Pulmonary artery endothelial cell (primary cell): ENCODE measurements at places on chromosomes 1 and 21. TPM values are rescaled to one million over a fixed set of nuclear protein-coding genes. Genes with fewer than 3 reads are reported as not detected.

The CELA2A gene
- not detected in 2 replicates for total RNA-seq

DNA sequence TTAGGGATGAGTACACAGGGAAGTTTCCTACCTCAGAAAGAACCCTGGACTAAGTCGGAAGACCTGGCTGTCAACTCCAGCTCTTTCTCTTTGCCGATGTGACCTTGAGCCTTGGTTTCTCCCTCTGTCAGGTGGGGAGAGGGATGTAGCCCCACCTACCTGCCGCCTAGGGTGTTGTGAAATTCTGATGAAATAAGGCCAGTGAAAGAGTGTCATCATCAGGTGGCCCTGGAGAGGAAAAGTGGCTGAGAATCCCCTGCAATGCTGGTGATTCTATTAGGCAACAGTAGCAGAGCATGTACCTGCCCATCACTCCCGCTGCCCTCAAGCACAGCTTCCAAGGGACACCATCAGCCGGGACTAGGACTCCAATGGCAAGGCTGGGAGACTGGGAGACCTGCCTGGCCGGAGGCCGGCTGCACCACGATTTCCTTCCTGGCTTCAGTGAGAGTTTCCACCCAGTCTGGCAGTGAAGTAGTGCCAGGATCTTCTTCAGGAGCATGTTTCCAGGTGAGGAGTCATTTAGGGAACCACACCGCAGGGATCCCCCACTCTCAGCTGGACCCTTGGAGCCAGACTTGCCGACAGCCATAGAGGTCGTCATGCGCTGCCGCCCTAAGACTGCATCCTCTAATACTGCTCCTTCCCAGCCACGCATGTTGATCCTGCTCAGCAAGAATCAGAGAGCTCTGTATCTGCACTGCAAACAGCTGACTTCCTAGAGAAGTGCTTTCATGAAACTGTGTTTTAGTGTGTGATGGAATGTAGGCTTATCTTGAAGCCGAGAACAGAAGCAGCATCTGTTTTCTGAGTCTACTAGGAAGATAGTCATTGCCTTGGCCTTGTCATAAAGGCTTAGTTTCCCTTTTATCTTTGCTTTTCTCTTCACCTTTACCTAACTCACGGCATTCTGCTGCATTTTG lies 88.0 kb upstream of the F3 start:
- no peak for DNase-seq

The S1PR1 gene
- 222 and 234 TPM in 2 replicates for total RNA-seq

The TMEM53 gene
- total RNA-seq = 1.5 and 2.1 TPM in 2 replicates

DNA sequence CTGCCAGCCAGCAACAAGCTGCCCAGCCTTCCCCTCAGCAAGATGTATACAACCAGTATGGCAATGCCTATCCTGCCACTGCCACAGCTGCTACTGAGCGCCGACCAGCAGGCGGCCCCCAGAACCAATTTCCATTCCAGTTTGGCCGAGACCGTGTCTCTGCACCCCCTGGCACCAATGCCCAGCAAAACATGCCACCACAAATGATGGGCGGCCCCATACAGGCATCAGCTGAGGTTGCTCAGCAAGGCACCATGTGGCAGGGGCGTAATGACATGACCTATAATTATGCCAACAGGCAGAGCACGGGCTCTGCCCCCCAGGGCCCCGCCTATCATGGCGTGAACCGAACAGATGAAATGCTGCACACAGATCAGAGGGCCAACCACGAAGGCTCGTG lies 13.3 kb upstream of the PIGV start:
- no peak for DNase-seq
